ENCODE measurements at places on chromosomes 2 and 18.

DNA sequence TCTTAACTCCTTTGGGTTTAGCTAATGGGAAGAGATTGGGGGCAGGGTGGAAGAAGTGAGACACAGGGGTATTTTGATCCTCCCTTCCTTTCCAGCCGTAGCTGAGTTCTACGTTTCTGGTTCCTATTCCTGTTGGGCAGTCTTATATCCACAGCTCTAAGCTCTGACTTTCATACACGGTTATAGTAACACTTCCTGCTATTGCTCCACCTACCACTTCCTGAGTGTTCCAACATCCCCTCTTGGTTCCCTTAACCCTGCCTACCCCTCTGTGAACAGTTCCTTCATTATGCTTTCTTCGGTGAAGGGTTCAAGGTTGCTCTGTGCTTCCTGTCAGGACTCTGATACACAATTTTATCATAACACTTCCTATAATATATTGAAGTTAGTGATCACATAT, 205.1 kb downstream of the DNAH7 start:
- no peak for DNase-seq

DNA sequence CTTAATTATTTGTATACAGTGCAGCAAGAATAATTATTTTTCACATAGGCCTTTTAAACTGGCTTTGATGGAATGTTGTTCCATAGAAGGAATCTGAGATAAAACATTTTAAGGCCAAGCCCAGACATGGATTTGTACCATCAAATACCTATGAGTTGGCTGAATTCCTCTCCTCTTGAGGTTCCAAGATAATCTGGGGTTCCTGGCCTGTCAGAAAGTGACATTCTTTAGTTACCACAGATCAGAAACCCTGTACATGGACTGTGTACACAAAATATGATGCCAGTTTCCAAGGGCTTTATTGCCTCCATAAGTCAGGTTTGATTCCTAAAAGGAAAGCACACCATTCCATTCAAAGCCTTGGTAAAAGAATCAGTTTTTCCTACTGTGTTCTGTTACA, 1256.7 kb upstream of the NRXN1 start:
- peak; percentile 31 for DNase-seq

DNA sequence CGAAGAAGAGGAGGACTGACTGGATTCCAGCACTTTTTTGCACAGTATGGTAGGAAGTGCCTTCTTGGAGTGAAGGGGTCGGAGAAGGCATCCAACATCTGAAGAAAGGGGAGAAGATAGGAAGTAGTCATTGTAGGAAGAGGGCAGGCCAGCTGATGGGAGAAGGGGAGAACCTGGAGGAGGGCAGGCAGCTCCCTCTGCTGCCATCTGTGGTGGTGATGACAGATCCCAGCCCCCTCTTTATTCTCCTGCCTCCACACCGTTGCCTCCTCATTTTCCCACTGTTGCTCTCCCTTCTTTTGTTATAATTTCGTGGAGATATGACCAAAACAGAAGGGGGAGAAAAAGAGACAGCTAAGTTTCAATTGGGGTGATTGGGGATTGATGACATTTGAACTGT, 2.9 kb upstream of the SCYGR2 start:
- DNase-seq: no peak

DNA sequence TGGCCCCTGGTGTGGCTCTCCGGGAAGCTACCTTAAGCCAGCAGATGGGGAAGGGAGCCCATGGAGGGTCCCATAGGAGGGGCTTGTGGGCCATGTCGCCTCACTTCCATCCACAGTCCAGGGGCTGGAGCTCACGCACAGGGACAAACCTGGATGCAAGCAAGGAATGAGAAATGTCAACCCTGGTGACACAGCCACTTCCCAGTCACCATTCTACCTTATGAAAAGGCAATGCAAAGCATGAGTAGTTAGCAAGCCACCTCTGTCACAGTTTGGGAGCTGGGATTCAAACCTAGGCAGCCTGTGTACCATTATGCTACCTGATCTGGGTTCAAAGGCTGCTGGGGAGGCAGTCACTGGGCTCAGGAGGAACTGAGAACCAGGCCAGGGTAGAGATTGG, 170.0 kb upstream of the KLHL29 start:
- DNase-seq: no peak

DNA sequence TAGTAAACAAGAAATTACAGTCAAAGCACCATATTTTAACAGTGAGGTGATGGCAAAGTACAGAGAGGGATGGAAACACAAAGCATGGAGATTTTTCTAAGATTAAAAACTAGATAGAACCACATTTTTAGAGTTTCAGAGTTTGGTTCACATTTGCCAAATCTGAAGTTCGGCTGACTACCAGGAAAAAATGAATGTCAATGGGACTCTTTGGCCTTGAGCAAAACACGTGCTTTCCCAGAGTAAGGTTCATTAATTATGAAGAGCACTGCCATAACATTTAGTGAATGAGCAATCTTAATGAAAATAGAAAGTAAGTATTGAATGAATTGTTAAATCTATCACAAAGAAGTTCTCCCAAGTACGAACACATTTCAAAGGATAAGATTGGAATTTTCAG, 571.2 kb upstream of the VRK2 start:
- DNase-seq: no peak

GRCh38 chr18:49650426-49650891, 88.6 kb downstream of the LIPG start:
- DNase-seq: no peak

DNA sequence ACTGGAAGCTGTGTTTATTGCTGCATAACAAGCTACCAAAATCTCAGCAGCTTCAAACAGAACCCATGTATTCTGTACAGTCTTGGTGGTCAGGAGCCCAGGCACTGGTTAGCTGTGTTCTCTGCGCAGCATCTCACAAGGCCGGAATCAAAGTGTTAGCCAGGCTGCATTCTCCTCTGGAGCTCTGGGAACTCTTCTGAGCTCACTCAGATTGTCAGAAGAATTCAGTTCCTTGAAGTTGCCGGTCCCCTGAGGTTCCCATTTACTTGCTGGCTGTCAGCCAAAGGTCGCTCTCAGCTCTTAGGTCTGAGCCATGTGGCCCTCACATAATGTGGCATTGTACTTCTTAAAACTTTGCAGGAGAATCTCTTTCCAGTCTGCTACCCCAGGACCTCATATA, 123.6 kb upstream of the SMIM21 start:
- DNase-seq: peak; percentile 5

DNA sequence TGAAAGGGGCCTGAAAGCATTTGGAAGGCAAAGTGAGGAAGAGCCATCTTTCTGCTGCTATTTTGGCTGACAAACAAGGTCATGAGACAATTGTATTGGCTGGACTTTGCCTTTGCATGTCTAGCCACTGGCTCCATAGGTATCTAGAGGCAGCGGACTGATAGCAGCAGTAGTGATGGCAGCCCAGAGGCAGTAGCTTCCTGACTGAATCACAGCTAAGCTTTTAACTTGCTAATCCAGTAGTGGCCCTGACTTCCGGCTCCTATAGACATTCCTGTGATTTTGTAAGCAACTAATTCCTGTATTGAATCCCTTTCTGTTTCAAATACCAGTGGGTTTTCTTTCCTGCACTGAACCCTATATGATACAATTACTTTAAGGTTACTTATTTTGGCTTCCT, 69.8 kb upstream of the PDE1A start:
- DNase-seq: no peak

DNA sequence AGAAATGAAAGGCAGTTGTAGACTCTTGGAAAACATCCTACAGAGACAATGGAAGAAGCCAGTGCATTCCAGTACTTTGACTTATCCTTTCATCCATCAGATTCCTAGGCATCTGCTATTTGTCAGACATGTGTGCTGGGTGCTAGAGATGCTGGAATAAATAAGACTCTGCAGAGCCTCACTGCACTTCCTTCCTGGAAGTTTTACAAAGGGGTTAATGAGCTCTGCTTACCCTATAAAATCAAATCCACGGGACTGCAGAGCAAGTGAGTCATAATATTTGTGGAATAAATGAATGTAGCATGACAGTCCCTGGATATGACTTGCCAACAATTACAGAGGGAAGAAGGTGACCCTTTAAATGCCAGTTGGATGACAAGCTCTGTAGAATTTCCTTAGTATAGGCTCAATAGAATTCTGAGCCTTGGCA, 52.7 kb upstream of the NPAS2 start:
- DNase-seq: no peak

- peak; percentile 29 for DNase-seq
Measured at GRCh38 chr18:8507361-8507760, 101.9 kb upstream of the RAB12 start.

Measured in choroid plexus epithelial cell (primary cell).